ENCODE measurements at places on chromosomes 4 and X.
A peak's percentile ranks its signal among the peaks of the same experiment; 100 is the strongest.

GRCh38 chrX:54483946-54484345 lies 12.1 kb downstream of the FGD1 start:
- no peaks in the 10 kb centered on the region for H3K4me1 ChIP-seq
- no peak overlapping the region for H3K4me3 ChIP-seq
- H3K27me3 ChIP-seq = no peaks in the 10 kb centered on the region
- no peaks in the 10 kb centered on the region for H3K36me3 ChIP-seq
- no peak overlapping the region for H3K27ac ChIP-seq
- DNase-seq = no peak

GRCh38 chrX:136665258-136665900 lies 17.4 kb downstream of the CD40LG start:
- DNase-seq = no peak
- H3K4me3 ChIP-seq = no peak overlapping the region
- peaks cover 51% of the 10 kb centered on the region for H3K36me3 ChIP-seq
- no peaks in the 10 kb centered on the region for H3K27me3 ChIP-seq
- H3K4me1 ChIP-seq = no peaks in the 10 kb centered on the region

DNA sequence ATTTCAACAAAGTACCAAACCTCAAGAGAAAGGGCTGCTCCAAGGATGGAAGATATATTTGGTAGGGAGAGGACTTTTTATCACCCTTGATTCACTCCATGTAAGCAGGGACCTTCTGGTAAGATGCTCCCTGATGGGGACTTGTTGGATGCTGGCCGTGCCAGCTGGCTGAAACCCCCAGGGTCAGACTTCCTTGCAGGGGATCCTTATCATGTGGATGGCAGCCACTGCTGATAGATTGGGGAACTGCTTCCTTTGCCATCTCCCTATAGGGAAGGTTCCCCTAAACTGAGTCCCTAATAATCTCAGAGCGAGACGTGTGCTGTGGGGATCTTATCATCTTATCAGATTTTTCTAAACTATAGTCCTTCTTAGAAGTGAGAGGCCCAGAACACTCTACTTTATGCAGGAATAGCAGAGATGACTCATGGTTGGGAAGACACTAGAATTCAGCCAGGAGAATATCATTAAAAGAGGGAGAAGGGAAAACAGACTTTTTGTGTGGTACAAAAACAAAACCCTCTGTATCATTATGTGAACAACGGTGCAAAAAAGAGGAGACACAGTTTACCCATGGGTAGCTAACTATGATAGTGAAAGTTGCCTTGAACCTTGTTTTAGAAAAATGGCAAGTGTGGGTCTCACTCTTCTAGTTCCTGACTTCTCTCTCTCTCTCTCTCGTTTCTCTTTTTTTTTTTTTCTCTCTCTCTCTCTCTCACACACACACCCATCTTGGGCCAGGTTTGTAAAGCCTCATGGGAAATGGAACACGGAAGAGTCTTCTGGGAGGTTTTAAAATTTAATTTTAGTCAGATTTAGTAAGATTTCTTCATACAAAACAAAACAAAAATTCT lies 16.1 kb downstream of the RHOH start:
- peaks cover 77% of the 10 kb centered on the region for H3K36me3 ChIP-seq
- no peak overlapping the region for H3K4me3 ChIP-seq
- peak overlapping the region; percentile 14 for H3K27ac ChIP-seq

DNA sequence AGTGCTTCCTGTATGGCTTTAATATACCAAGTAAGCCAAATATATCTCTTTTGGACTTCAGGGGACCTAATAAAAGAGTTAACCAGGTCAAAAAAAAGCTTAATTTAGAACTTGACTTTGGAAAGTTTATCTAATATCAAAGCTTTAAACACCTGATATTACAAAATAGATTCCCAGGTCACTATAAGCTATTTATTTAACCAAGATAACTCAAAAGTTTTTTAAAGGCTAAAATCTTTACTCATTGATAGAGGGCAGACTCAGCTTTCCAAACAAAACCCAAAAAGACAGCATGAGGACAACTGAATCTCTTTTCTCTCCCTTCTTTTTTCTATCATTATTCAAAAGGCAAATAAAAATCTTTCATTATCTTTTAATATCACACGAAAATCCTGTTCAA lies 19.5 kb downstream of the NUDT11 start:
- H3K36me3 ChIP-seq = no peaks in the 10 kb centered on the region
- no peak overlapping the region for H3K27ac ChIP-seq
- DNase-seq = no peak
- H3K27me3 ChIP-seq = no peaks in the 10 kb centered on the region
- no peaks in the 10 kb centered on the region for H3K4me1 ChIP-seq
- H3K4me3 ChIP-seq = no peak overlapping the region

DNA sequence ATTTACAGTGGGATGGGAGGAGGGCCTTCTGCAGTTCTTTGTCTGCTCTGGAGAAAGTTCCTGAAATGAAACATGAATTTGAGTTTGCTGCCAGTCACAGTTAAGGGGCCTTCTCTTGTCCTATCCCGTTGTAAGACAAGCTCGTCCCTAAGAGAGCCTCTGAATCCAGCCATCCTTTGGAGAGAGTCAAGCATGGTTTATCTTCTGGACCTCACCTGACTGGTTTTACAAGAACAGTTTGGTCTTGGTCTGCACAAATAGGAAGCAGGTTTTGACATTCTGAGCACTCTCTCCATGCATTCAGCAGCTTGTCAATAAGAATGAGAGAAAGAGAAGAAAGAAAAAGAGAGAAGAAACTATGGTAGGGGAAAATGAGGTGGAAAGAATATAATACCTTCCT lies 20.4 kb upstream of the TENM3 start:
- no peak overlapping the region for H3K4me3 ChIP-seq
- H3K27me3 ChIP-seq = no peaks in the 10 kb centered on the region
- no peaks in the 10 kb centered on the region for H3K4me1 ChIP-seq
- no peak overlapping the region for H3K27ac ChIP-seq
- no peak for DNase-seq

Data from thymus (tissue), 14 donors.